NCI-H2107 (cell line): ENCODE measurements at places on chromosomes 13 and 19.
A peak's percentile ranks its signal among the peaks of the same experiment; 100 is the strongest.

- DNase-seq: no peak
These were observed 1.2 kb upstream of the SLC27A1 start for GRCh38 chr19:17469092-17469480.

GRCh38 chr13:30608364-30608763 is 9.4 kb upstream of the USPL1 start:
- no peak for DNase-seq

DNA sequence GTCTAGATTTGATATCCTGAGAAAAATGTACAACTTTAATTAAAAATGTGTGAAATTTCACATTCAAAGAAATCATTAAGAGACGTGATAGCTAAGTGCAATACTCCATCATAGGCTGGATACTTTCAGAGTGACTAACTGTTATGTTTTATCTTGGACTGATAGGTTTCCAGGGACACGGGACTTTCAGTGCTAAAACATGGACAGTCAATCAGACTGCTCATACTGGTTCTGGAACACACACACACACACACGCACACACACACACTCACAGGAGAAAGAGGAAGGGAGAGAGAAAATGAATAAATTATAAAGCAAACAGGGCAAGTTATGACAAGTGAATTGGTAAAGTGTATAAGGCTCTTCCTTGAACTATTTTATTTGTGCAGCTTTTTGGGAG is 955.9 kb downstream of the SLITRK5 start:
- no peak for DNase-seq

DNA sequence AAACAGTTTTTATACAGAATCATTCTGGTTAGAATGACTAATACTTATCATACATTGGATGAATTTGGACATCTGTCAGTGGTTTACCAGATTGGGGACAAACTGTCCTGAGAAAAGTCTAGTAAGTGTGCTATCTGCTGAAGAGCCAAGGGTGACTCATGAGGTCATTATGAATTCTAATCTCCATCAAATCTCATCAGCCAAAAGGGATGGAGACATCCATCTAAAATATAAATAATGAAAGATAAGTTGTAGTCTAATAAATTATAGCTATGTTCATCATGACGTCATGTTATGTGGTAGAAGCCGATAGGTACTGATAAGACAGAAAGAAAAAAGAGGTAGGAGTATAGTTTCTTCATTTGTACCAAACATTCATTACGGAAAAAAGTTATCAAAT is 804.4 kb downstream of the PCDH9 start:
- DNase-seq: no peak

- no peak for DNase-seq
These were observed 172.2 kb downstream of the DNAJC15 start for GRCh38 chr13:43195551-43195950.

DNA sequence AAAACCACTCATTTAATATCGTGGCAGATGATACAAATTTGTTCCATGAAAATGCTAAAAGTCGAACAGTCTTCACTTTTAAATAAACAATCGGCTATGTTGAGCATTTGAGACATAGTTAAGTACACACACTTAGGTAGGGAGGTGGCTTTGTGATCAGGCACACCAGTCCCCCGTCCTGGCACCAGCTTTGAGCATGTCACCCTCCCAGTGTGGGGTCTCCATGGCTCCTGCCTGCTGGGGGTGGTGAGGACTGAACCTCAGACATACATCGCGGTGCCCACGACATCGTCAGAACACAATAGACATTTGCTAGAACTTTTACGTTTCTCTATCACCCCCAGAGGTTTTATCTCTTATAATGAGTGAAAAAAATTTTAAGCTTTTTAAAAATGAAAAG is 62.0 kb downstream of the RFX2 start:
- DNase-seq: no peak

- DNase-seq: no peak
These were observed 15.9 kb upstream of the MEIS3 start for GRCh38 chr19:47435196-47435595.

- no peak for DNase-seq
These were observed 53.5 kb downstream of the TNFSF13B start for GRCh38 chr13:108323031-108323430.

GRCh38 chr13:60018536-60018935 is 145.2 kb downstream of the DIAPH3 start:
- no peak for DNase-seq

- no peak for DNase-seq
These were observed 6.3 kb downstream of the KLK3 start for GRCh38 chr19:50861010-50861409.

DNA sequence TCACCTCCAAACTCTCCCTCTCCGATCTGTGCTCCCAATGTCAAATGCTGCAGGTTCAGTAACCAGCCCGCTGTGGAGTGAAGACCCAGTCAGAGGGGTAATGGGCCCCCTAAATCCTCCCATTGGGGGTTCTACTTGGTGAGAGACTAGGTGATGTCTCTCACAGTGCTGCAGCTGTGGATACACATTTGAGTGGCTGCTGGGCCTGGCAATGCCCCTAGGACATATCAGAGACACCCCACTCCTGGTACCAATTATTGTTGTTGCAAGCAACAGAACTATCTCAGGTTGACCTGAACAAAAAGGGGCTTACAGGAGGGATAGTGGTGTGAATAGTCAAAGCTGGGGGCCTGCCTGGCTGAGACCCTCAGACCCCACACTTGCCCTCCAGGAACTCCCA is 4.6 kb downstream of the MATK start:
- DNase-seq: no peak

GRCh38 chr13:96460609-96461008 is 370.7 kb downstream of the HS6ST3 start:
- DNase-seq: no peak

GRCh38 chr19:32373585-32374295 is 28.3 kb downstream of the ZNF507 start:
- DNase-seq: peak; percentile 28

DNA sequence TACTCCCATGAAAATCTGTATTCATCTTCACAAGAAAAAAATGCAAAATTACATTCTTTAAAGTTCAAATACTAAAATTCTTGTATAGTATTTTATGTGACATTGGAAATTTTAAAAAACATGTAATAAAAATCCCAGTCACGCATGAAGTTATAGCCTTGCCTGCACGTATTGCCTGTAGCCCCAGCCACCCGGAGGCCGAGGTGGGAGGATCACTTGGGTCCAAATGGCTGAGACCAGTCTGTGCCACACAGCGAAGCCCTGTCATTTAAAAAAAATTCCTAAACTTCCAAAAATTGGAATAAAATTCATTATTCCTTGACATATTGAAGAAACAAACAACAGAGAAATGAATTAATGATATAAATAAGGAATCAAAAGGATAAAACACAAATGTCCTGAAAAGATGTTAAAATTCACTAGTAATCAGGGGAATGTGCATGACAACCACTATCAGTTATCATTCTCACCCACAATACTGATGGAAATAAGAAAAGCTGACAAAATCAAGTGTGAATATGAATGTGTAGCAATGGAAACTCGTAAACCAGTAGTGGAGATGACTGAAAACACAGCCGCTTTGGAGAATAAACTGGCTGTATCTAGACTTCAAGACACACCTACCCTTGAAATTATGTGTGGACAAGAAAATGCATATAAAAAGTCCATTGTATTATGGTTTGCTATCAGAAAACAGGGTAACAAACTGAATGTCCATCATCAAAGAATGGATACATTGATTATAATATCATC is 7.5 kb downstream of the CARD8 start:
- DNase-seq: no peak

DNA sequence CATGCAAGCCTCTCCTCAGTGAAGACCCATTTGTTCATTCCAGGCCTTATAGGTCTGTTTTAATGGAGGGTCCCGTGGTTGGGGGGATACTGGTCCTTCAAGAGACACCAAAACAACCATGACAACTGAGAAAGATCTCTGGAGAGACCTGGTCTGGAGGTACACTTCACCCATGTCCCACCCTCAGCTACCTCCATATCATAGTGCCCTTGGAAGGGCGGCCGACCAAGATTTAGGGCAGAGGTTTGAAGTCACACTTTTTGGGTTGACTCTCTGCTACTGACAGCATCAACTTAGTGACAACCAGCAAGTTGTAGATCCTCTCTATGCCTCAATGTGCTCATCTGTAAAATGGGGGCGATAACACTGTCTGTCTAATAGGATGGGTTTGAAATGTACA is 177.3 kb downstream of the TSHZ3 start:
- DNase-seq: no peak

DNA sequence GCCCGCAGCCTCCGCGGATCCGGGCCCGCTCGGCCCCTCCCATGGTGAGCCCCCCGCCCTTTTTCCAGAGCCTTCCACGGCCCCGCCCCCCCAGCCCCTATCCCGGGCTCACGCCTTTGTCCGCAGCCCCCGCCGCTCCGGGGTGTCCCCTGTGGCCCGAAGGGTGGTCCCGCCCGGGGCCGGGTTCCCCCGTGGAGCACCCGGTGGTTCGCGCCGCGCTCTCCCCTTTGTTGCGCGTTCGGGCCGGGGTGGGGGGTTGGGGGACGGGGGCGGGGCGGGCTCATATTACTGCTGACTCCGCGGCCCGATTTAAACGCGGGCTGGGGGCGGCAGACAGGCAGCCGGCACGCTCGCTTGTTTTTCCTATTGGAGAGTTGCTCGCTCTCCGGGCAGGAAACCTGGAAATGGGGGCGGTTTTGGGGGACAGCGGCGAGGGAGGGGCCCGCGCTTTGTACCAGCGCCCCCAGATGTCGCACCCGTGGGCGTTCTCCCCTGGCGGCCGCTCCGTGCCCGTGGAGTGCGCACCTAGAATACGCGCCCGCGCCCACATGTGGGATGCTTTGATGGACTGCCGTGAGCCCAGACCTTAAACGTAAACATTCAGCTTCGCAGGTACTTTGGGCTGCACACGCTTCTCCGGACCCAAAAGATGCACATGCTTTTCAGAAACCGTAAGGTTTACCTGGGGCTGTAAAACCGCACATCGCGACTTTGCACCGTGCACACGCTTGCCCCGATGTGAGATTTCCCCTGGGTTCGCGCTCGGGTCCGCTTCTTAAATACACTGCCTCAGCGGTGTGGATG is 699 bp downstream of the PTOV1 start:
- DNase-seq: no peak

DNA sequence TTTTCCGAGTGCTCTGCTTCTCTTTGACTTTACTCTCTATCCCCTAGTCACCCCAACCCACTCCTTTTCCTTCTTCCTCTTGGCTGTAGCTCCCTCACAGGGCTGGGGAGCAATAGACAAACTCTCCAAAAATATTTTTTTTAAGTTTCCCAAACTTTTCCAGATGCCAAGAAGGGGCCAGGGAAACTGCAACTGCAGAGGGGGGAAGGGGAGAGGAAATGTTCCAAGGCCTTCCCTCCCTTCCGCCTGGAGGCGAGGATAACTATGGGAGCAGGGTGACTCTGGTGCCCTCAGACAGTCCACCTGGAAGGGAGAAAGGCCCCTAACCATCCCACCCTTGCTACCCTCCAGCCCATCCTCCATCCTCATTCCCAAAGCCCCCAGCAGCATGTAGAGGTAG is 49.4 kb downstream of the LYL1 start:
- no peak for DNase-seq

DNA sequence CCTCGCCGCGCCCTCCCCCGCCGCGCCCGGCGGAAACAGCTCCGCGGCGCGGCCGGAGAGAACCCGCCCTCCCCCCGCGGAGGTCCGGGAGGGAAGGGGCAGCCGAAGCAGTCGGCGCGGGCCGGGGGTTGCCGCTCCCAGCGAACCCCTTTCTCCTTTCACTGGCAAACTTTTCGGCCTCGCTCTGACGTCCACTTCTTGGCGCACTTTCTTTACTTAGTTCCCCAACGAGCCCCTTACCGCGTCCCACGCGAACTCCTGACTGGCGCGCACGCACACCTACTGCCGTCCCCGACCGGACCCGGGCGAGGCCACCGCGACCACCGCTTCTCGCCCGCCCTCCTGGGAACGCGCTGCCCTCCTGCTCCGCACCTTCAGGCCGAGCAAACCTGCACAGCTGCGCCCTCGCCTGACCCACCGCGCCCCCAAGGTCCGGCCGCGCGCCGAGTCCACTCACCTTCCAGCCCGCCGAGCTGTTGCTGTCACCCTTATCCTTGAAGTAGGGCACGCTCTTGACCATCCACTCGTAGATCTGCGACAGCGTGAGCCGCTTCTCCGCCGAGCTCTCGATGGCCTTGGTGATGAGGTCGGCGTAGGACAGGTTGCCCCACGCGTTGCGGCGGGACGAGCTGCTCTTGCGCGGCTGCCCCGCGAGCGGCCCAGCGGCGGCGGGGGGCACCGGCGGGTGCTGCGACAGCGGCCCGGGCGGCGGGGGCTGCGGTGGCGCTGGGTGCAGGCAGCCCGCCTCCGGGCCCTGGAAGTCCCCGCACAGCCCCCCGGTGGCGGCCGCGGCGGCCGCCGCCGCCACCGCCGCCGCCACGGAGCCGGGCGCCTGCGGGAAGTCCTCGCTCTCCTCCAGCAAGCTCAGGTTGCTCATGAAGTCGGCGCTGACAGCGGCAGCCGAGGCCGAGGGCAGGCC is 1.1 kb downstream of the FOXO1 start:
- no peak for DNase-seq

GRCh38 chr19:50039968-50040367 is 14.2 kb downstream of the ZNF473 start:
- no peak for DNase-seq

GRCh38 chr13:111304041-111304544 is 16.3 kb upstream of the TEX29 start:
- DNase-seq: no peak

DNA sequence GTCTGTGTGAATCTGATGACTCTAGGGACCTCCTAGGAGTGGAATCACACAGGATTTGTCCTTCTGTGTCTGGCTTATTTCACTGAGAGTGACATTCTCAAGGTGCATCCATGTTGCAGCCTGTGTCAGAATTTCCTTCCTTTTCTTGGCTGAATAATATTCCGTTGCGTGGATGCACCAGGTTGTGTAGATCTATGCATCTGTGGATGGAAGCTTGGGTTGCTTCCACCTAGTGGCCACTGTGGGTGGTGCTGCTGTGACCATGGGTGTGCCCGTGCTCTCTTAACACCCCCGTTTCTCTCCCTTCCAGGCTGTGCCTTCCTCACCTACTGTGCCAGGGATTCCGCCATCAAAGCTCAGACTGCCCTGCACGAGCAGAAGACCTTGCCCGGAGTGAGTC is 26.2 kb downstream of the CELF5 start:
- no peak for DNase-seq

GRCh38 chr19:7072541-7072940 is 3.0 kb downstream of the ZNF557 start:
- no peak for DNase-seq

- DNase-seq: no peak
These were observed 34.3 kb upstream of the LRRC4B start for GRCh38 chr19:50602496-50602895.

- no peak for DNase-seq
These were observed 15.4 kb upstream of the PTOV1 start for GRCh38 chr19:49835562-49835961.

DNA sequence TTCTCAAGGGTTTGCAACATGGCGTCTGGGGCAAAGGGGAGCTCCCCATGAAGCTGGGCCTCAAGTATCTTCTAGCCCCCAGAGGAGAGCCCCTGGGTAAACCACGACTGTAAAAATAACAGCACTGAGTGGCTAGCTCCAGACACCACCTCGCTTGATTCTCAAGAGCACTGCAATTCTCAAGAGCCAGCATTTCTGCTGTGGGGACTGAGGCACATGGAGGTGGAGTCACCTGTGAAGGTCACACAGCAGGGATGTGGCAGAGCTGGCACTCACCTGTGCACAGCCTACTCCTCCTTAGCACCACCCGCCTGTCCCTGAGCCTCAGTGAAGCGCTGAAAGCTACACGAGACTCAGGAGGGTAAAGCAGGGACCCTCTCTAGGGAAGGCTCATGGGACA is 20.7 kb upstream of the CCNP start:
- DNase-seq: no peak

GRCh38 chr19:13018035-13018914 is 23.0 kb downstream of the NFIX start:
- DNase-seq: no peak
